Cardiac muscle cell (in vitro differentiated cells and primary cell): ENCODE measurements at places on chromosomes 2 and 18. TPM values are rescaled to one million over a fixed set of nuclear protein-coding genes. Genes with fewer than 3 reads are reported as not detected.
A peak's percentile ranks its signal among the peaks of the same experiment; 100 is the strongest.

EFEMP1 gene
- 0.66 and 1.9 TPM in 2 replicates for total RNA-seq

TRIM43 gene
- total RNA-seq, result not detected in 2 replicates

SIX2 gene
- 0.63 and 0.89 TPM in 2 replicates for total RNA-seq

ANKRD30BL gene
- total RNA-seq, result 0.14 and 0.71 TPM in 2 replicates

OLA1 gene
- total RNA-seq, result 91.4 and 94.0 TPM in 2 replicates

TMEM178A gene
- total RNA-seq, result 21.3 and 22.5 TPM in 2 replicates

MCEE gene
- total RNA-seq, result 32.7 and 32.8 TPM in 2 replicates

UGT1A10 gene
- not detected in 2 replicates for total RNA-seq

DNA sequence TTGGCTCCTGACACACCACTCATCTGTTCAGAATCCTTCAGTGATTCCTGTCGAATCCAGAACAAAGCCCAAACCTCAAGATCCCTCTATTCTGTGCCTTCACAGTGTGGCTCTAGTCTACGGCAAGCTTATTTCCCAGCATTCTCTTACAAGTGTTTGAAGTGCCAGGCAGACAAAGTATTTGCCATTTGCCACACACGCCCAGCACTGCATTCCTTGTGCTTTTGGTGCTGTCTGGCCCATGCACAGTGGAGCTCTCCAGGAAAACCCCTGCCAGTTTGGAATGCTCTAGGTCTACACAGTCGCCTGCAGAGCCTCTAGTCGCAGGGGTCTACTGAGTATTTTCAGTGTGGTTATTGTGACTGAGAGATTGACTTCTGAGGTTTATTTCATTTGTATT, 258.6 kb upstream of the RAB12 start:
- no peak for DNase-seq

DNA sequence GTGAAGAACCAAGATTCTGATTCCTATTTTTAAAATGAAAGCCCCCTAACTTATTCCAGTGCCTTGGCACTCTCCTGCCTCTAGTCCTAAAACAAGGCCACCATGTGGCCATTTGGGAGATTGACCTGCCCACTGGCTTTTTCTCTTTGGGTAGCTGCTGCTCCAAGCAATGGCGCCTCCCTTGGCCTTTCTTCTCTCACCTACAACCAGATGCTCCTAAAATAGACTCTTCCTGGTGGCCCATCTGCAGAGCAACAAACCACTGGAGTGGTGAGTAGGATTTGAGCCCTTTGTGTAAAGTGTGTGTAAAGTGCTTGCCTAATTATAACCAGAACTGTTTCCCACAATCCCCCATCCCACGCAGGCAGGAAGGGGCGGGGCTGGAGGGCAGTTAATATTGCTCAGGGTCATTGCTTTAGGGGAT, 114.2 kb downstream of the FHOD3 start:
- peak; percentile 62 for DNase-seq

DNA sequence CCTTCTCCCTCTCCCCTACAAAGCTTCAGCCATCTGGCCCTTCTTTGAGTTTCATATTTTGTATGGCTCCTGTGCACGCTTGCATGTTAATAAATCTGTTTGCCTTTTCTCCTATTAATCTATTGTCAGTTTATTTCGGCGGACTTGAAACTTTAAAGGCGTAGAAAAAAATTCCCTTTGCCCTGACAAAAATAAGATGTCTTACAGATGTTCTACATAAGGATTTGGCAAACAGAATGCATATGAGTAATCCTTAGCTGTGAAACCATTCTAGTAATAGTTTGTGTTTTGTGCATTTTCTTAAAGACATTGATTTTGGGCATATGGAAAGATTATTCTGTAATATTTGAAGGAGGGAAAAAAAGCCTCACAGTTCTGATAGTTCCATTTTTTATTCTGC, 15.0 kb upstream of the BMPR2 start:
- peak; percentile 77 for DNase-seq

GRCh38 chr2:203822240-203822639, 45.3 kb upstream of the CTLA4 start:
- DNase-seq, result no peak

- DNase-seq, result no peak
Observed at GRCh38 chr2:191947235-191947634, 100.3 kb upstream of the CAVIN2 start.

- no peak for DNase-seq
Observed at GRCh38 chr2:174076040-174076439, 110.9 kb upstream of the SP3 start.

DNA sequence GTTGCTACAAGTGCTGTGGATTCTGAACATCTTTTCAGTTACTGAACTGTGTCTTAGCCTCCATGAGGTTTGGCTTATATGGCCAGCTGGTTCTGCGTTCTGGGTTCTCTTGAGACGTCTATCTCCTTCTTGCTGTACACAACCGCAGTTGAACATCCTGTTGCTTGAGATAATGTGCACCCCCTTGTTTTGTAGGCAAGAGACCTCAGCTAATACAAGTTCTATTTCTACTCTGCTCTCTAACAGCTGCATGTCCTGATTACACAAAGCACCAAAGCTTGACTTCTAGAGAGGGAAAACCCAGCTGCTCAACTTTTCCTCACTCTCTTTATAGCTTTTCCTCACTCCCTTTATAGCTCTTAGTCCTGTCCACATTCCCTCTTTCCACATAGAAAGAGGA, 176.0 kb downstream of the LTBP1 start:
- no peak for DNase-seq

DNA sequence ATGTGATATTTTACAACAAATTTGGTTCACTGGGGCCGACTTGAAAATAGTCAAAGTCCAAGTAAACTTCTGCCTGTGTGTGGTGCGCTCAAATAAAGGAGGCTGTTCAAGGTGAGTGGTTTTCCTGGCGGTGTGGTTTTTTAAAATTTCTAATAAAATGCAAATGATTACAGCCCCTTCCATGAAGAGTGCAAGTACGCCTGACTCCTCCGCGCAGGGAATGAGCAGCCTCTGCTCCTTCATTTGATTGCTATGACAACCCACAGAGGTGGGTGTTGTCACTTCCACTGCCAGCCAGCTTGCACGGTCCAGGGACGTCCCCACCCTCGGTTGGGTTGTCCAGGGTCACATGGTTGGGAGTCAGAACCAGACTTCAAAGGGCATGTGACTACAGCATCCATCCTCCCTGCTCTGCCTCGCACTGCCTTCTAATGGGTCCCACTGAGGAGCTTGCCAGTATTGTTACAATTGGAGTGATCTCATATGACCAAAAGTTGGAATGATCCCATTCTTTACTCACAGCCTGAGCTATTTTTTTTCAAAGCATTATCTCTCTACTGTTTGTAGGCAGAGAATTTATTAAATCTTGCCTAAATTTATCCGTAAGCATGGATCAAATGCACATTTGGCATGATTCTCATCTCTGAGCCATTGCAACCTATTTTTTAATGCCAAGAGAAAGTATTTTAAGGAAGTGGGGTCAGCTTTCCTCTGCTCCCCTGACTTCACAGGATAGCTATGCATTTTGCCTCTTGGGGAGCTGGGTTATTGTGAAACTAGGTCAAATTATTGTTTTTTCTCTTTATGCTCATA, 121.3 kb downstream of the AGAP1 start:
- DNase-seq, result no peak

DNA sequence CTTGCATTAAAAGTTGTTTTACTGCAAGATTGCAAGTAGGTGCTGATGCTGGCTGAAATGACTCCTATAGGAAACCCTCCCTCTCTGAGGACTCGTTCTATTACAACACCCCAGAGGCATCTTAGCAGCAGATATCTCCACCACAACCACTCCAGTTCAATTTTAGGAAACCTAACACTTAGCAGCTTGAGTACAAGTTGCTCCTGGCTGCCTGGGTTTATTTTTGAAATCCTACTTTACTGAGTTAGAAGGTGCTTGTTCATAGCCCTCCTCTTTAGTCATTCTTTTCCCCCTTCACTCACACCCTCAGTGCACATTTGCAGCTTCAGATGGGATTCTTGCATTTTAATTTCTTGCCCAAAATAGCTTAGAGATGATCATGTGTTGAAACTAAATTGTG, 111.5 kb downstream of the MTCL1 start:
- DNase-seq, result peak; percentile 86

- no peak for DNase-seq
Observed at GRCh38 chr2:47006374-47007222, 91.0 kb upstream of the MCFD2 start.

- DNase-seq, result no peak
Observed at GRCh38 chr2:43493954-43494353, 101.9 kb downstream of the THADA start.

DNA sequence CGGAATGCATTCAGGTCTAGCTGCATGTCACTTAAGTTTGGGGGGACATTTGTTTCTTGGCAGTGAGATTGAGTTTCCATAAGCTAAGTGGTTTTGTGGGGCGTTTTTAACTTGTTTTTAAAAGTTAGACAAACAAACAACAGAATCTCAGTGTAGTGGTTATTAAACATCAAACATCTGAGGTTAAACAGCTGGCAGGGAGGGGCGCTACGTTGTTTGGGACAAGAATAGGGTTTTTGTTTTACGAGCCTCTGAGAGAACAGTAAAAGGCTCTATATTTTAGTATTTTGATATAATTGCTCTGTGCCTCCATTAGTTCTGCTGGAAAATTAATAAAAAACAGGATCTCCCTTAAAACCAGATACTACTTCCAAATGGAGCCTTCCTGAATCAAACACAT, 41.6 kb upstream of the TMEM177 start:
- no peak for DNase-seq

GRCh38 chr18:36519358-36519757, 221.8 kb downstream of the FHOD3 start:
- no peak for DNase-seq

DNA sequence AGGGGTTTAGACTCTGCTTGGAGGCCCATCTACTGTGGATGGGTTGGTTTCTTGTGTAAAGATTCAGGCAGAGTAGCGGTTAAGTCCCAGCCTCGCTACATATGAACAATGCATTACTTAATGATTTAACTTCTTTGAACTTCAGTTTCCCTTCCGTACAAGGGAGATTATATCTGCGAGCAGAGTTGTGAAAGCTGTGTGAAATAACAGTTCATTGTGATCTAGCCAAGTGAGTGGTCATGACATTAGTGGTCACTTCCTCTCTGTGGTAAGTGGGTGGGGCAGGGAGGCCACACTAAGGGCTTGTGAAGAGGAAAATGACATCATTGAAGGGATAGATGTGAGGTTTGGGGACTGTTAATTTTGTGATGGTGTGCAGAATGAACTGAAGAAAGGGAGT, 14.1 kb upstream of the MEX3C start:
- DNase-seq, result peak; percentile 97

GRCh38 chr2:212364112-212364985, 174.3 kb downstream of the ERBB4 start:
- DNase-seq, result peak; percentile 50

DNA sequence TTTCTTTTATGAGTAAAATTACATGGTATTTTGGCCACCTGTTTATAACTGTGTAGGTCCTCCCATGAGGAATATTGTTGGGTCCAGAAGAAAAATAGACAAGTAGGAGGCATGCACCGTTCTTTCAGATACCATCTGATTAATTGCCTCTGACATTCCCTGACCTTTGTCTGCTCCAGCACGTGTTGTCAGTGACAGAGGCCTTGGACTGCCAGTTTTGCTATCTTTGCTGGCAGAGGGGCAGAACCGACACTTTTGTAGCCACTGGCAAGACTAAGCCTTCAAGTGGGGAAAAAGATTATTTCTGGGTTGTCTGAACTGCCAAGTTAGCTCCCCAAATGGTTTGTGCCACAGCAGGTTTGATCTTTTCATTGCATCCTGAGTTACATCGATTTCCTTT, 276.9 kb downstream of the CAMKMT start:
- DNase-seq, result no peak

GRCh38 chr2:154638783-154639182, 59.7 kb upstream of the KCNJ3 start:
- DNase-seq, result no peak

DNA sequence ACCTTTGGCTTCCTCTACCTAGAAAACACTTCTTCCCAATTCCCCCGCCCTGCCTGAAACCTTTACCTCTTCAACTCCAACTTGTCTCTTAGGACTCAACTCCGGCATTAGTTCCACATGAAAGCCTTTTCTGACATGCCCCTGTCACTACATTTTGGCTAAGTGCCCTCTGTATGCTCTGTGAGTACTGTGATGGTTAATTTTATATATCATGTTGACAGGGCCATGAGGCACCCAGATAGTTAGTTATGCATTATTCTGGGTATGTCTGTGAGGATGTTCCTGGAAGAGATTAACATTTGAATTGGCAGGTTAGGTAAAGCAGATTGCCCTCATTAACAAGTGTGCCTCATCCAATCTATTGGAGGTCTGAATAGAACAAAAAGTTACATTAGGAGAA, 75.6 kb upstream of the NCKAP5 start:
- no peak for DNase-seq

- no peak for DNase-seq
Observed at GRCh38 chr2:240239325-240239724, 98.9 kb upstream of the OTOS start.

DNA sequence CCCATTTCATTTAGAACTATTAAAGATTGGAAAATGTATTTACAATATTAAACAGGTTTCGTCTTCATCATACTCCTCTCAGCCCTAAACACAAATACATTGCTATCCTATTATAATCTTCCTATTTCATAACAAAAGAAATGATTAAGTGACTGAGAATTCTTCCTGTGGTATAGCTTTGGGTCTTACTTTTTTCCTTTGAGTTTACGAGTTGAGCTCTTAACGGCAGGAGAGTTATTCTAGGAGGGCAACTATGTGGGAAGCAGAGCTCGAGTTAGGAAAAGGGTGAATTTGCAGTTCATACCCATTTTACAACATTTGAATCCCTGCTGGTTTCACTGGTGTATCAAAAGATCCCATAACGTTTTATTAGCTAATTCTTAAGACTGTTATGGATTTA, 105.0 kb downstream of the FIGN start:
- no peak for DNase-seq
